ENCODE measurements at places on chromosomes 13 and 19.

- DNase-seq: no peak
Measured at GRCh38 chr19:3608750-3609322, 2.2 kb upstream of the TBXA2R start.

- DNase-seq: no peak
Measured at GRCh38 chr13:98675066-98675465, 77.4 kb downstream of the SLC15A1 start.

DNA sequence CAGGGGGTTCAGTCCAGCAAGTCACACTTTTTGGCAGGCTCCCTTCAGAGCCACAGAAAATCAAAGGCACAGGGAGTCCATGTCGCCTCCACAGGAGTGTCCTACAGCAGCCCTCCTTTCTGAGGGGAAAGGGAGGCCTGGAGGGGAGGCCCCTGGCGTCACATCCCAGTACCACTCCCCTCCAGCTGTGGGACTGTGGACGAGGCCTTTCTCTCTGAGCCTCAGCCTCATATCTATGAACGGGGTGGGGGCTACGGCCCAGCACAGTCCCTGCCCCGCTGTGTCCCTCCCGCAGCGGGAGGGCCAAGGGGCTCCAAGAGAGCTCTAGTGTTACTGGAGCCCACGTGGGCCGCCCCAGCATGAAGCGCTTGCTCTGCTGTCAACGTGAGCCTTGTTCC lies 23.8 kb downstream of the PEPD start:
- no peak for DNase-seq

DNA sequence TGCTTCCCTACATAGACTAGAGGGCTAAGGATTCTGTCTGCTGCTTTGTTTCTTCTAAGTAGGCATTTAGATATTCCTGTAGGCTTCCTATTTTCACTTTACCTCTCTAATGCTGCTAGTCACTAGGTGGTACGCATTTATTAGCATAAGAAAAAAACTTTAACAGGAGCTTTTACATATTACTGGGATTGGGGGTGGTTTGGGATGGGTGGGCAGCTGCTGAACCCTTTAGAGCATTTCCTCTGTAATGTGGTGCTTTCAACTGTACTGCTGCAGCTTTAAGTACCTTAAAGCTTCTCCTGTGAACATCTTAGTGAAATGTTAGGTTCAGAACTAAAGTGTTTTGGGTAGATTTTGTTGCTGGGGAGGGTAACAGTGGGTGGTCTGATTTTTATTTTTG lies 92.6 kb downstream of the ZNF486 start:
- DNase-seq: no peak

DNA sequence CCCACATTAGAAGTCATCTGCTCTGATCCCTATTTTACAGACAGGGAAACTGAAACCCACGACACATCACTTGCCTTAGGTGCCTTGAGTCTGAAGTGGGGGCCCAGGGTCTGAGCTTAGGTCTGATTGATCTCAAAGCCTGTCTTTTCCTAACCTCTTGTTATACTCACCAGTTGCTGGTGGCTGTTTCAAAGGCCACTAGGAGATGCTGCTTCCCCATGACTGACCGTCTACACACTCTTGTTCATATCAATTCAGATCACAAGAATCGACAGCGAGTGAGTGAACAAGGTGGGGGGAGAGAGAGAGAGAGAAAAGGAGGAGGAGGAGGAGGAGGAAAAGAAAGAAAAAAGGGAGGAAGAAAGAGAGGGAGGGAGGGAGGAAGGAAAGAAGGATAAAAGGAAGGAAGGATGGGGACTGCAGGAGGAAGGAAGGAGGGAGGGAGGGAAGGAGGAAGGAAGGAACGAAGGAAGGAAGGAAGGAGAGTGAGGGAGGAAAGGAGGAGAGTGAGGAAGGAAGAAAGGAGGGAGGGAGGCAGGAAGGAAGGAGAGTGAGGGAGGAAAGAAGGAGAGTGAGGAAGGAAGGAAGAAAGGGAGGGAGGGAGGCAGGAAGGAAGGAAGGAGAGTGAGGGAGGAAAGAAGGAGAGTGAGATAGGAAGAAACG lies 3.3 kb downstream of the OR10H1 start:
- DNase-seq: no peak

DNA sequence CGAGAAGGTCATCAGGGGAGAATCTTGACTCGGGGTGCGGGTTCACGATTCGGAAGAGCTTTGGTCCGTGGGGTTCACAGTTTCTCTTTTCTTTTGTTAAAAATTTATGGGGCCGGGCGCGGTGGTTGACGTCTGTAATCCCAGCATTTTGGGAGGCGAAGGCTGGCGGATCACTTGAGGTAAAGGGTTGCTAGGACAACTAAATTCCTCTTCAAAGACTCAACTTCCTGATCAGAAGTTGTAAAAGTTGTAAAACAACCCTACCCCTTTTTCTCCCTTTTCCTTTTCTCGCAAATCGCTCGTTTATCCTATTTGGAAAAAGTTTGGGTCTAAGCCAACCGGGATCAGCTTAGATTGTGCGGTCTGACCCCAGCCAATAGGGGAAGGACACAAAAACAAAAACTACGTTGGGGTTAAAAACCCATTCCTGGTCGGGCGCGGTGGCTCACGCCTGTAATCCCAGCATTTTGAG lies 673 bp downstream of the ZNF486 start:
- no peak for DNase-seq

DNA sequence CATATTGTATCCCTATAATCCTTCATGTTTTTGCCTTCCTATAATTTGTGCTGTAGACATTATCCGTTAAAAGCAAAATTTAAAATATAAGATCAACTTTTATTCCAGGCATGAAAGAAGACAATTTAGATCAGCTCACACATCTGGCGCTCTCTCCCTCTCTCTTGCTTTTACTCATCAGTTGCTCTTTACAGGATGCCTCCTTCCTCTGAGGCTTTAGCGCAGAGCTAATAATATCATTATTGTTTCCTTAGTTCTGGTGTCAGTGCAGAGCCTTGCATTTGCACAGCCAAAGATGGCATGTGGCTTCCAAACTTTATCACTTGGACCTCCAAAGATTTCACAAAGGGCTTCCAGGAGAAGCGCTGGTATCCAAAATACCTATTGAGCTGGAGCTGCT lies 295.1 kb downstream of the FGF9 start:
- no peak for DNase-seq

- DNase-seq: no peak
Measured at GRCh38 chr13:104837756-104838155, 1697.7 kb downstream of the EFNB2 start.

- DNase-seq: no peak
Measured at GRCh38 chr13:70505809-70506208, 397.6 kb upstream of the KLHL1 start.

GRCh38 chr19:19410553-19411550 lies 5.4 kb downstream of the GATAD2A start:
- no peak for DNase-seq

GRCh38 chr19:5561559-5561958 lies 6.2 kb downstream of the TINCR start:
- DNase-seq: no peak

GRCh38 chr19:41753159-41753558 lies 2.2 kb upstream of the CEACAM6 start:
- DNase-seq: peak; percentile 52

GRCh38 chr13:73556902-73557301 lies 498.1 kb downstream of the KLF5 start:
- no peak for DNase-seq

DNA sequence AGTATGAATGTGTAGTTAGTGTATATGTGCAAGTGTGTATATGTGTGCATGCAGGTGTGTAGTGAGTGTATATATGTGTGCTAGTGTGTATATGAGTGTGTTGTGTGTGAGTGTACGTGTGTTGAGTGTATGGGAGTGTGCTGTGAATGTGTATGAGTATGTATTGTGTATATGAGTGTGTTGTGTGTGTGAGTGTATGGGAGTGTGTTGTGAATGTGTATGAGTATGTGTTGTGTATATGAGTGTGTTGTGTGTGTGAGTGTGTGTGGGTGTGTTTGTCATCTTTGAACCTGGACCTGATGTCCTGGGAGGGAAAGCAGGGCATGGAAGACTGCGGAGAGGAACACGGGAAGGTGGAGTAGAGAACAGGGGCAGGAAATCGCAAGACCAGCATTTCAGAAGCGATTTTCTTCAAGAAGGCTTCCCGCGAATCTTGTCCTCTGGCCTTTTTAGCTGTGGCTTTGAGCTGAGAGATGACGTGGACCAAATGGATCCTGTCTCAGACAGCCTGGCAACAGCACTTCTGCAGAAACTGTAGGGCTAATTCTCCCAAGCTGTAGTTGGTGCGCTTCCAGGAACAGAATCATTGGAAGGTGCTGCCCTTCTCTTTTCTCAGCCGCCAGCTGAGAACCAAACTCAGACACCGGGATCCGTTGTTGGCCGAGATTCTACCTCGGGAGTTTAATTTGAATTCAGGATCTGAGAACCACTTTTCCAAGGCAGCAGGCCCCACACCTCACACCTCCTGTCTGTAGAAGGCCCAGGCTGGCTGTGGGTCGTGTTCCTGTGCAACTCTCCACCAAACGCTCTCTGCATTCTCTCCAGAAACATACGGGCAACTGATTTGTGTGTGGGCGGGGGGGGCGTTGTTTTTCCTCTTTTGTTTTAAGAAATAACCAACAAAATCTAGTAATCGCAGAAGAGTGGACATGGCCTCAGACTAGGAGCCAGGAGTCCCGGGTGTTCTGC lies 94.7 kb upstream of the RAP2A start:
- no peak for DNase-seq

GRCh38 chr19:56333506-56333905 lies 18.9 kb upstream of the ZSCAN5A start:
- DNase-seq: no peak

GRCh38 chr19:21210037-21210621 lies 68.3 kb downstream of the ZNF431 start:
- DNase-seq: no peak

DNA sequence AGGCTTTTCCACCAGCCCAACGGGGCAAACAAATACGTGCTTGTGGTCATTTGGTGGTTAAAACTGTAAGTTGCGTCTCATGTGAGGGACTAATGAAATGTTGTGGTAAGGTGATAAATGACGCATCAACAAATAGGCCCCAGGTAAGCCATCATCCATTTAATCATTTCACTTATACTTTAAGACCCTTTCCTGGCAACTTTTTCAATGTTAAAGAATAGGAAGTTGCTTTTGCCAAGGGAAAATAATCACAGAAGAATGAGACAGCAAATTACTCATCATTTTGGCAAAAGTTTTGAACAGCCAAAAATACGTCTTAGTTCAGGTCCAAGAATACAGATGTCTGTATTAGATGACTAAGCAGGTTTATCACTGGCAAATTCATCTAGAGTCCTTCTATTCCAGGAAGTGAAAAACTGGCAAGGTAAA lies 660.4 kb downstream of the SLITRK1 start:
- no peak for DNase-seq

GRCh38 chr19:2487842-2488241 lies 11.9 kb downstream of the GADD45B start:
- DNase-seq: no peak

DNA sequence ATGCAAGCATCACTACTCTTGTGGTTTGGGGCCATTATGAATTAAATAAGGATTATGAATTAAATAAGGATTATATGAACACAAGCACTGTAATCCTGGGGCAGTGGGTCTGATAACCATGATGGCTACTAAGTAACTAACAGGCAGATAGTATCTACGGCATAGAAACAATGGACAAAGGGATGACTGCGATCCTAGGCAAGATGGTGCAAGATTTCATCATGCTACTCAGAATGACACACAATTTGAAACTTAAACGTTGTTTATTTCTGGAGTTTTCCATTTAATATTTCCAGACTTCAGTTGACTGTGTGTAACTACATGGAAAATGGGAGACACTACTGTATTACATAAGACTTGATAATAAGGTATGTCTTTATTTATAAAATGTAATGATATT lies 15.1 kb downstream of the KCNRG start:
- DNase-seq: no peak

GRCh38 chr19:49533551-49534488 lies 6.0 kb downstream of the RCN3 start:
- DNase-seq: peak; percentile 72

DNA sequence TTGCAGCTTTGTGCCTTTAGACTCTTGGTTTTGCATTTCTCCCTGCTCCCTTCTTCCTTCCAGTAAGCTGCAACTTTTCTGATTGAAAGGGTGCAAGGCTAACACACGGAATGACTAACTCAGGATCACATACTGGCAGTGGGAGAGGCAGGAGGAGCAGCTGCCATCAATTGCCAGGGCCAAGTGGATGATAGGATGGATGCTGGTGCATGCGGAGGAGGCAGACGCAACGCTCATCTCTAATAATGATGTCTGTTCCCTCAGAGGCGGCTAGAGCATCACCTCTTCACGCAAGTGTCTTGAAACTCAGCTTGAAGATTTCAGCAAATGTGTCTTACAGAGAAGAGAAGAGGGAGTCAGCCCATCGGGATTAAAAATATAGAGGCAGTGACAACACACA lies 49.5 kb upstream of the TPM4 start:
- no peak for DNase-seq

GRCh38 chr13:19567820-19568534 lies 6.6 kb upstream of the TPTE2 start:
- DNase-seq: no peak

DNA sequence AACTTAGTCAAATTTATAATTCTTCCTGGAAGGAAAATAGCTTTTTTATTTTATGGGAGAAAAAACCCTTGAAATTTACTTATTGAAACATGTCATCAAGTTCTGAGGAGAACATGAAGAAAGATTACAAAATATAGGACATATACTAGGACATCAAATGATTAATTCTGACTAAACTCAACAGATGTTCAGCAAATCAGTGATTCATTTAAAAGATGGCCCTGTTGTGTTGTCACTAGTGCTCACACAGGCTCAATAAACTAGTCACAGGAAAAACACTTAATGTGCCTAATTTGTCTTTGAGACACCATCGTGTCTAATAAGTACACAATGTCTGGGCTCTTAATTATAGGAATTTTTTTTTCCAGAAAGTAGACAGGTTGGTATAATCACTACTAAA lies 223.8 kb upstream of the TMTC4 start:
- DNase-seq: no peak

DNA sequence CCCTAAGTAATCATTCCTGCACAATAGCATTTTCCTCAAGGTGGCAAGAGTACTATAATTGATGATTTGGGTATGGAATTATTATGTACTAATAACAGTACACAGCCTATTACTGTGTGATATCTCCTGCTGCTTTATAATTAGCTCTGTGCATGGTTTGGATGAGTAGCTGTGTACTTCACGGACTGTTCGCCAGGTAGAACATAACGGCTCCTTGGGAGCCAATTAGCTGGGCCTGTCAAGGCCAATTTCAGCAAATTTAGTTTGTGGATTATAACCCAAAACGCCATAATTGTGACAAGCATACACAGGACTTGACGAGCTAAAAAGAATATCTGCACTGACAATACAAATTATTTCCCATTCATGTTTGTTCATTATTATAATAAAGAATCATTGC lies 1584.2 kb downstream of the SLITRK1 start:
- DNase-seq: no peak

GRCh38 chr19:9913237-9914000 lies 22.9 kb downstream of the OLFM2 start:
- DNase-seq: no peak

GRCh38 chr13:31090096-31090495 lies 71.6 kb downstream of the HSPH1 start:
- no peak for DNase-seq

Measured in stimulated activated CD8-positive, alpha-beta memory T cell treated with anti-CD3 and anti-CD28 coated beads, Interleukin-4, amount 100 ng/mL, for 1 hour (primary cell).